T-cell (primary cell): ENCODE measurements at places on chromosomes 3 and 15.

- no peak for DNase-seq
Observed at GRCh38 chr3:15171096-15171495, 35.0 kb upstream of the CAPN7 start.

DNA sequence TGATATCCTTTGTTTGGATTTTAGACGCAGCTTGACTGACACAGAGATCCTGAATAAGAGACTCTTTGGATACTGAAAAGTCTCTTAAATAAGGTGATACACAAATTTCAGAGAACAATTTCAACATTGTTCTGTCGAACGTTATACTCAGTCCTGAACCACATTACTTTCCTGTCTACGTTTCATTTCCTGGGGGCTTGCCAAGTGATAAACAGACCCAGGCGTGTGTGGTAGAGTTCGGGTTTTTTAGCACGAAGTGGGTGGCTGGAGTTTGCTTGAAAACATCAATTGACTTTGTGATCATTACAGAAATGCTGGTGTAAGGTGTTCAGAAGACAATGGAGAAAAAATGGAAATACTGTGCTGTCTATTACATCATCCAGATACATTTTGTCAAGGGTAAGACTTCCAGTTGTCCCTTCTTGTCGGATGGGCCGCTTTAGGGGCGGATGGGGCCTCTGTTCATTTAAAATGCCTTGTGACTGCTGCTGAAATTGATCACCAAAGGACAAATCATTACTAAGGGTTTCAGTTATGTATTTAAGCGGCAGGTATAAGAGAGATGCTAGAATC is at the start of gene CD96:
TSS of gene CD96 (plus strand) at position 287 of the 573 bp plus-strand sequence. CDS start at position 339, 52 bp downstream.
- DNase-seq: peak; percentile 60

- DNase-seq: no peak
Observed at GRCh38 chr3:153314038-153314437, 152.0 kb downstream of the RAP2B start.

DNA sequence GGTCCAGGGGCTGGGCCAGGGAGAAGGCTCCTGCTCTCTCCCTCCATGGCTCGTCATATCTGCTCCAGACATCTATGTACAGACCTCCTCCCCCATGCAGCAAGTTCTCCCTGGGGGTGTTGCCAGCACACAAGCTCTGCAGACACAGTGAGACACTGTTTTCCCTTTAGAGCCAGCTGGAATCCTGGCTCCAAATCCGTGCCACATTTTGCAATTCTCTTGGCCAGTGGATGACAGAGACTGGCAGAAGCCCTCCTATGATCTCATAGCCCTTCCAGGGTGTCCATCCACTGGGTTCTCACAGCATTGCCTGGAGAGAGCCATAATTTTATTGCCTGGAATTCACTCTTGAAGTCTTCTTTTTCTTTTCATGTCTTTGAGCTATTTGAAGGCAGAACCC is 203.9 kb downstream of the TLE3 start:
- no peak for DNase-seq

DNA sequence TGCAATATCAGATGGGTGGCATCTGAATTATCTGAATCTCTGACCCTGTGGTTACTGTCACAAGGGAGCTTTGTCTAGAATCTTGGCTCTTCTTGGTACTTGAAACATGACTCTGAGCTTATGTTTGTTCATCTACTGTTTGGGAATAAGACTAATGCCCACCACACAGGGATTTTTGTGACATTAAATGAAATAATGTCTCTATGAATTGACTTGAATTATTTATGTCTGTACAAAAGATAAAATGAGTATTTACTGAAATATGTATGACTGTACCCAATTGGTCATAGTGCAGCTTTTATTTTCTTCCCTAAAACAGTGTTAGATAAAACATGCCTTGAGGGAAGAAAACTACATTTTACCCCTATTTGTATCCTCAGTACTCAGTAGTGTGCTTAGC is 87.9 kb upstream of the ZPLD1 start:
- DNase-seq: no peak

- no peak for DNase-seq
Observed at GRCh38 chr3:105375750-105376511, 9.2 kb downstream of the ALCAM start.

- no peak for DNase-seq
Observed at GRCh38 chr3:129688271-129688895, 81.9 kb upstream of the PLXND1 start.

DNA sequence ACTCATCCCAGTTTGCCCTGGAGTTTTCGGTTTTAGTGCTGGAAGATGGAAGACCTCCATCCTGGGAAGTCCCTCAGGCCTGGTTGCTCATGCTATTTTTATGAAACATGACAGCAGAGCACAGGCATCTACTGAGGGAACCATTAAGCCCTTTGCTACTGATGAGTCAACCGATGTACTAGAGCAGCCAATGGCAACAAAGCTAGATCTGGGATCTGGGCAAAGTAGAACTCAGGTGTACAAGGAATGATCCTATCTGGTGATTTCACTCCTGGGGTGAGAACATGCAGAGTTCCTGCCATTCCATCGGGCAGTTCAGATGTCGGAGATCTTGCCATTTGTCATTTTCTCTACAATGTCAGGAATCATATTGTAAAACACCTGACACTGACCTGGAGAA is 166.2 kb upstream of the NSMCE3 start:
- no peak for DNase-seq

GRCh38 chr15:63372018-63372705 is 9.5 kb downstream of the CA12 start:
- DNase-seq: no peak

DNA sequence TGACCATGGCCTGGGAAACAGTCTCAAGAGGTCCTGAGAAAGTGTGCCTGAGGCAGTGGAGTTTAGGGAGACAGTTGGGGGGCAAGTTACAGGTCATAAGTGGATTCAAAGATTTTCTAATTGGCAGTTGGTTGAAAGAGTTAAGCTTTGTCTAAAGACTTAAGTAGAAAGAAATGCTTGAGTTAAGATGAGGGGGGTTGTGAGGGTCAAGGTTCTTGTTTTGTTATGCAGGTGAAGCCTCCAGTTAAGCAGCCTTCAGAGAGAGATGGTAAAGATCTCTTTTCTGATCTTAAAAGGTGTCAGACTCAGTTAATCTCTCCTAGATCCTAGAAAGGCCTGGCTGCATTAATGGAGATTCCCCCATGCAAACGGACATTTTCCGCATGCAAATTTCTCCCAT is 356.3 kb upstream of the C2CD4B start:
- DNase-seq: no peak

GRCh38 chr3:184176377-184177330 is 2.0 kb downstream of the AP2M1 start:
- DNase-seq: no peak
